ENCODE measurements at places on chromosomes 12 and 14.

DNA sequence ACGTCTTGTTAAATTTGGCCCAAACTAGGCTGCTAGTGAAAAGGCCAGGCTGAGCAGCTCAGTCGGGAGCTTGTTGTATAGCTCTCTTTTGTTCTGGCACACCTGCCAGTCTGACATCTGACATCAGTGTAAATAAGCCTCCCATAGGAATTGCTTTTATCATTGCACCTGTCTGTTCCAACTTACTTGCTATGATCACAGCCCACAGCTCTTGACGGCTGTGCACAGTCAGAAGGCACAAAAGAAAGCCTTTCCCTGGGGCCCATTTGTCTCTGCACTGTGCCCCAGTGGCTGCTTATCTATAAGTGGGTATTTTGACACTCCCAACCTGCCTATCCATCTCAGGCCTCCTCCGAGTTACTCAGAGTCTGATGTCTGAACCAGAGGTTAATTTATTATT is 324.5 kb downstream of the NUAK1 start:
- DNase-seq: no peak

GRCh38 chr12:31267966-31268365 is 58.0 kb downstream of the SINHCAF start:
- DNase-seq: no peak

DNA sequence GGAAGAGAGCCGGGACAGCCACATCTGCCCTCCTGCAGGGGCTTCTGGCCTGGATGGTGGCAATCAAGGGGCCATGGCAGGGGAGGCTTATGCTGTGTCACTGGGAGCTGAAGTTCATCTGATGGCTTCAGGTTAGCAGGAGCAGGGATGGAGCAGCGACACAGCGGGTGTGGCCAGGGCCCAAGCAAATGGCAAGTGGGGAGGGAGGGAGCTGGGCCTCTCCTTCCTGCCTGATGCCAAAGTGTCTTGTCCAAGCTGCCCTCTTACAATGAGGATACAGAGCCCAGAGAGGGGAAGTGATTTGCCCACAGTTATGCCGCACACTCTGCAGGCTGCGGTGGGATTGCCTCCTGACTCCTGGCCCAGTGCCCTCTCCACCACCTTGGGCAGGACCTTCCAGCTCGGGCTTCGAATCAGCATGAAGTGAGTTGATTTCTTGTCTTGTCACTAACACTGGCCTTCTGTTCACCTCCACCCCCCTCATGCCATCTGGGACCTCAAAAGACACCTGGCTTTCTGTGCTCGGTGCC is 51.3 kb downstream of the IQSEC3 start:
- DNase-seq: no peak

DNA sequence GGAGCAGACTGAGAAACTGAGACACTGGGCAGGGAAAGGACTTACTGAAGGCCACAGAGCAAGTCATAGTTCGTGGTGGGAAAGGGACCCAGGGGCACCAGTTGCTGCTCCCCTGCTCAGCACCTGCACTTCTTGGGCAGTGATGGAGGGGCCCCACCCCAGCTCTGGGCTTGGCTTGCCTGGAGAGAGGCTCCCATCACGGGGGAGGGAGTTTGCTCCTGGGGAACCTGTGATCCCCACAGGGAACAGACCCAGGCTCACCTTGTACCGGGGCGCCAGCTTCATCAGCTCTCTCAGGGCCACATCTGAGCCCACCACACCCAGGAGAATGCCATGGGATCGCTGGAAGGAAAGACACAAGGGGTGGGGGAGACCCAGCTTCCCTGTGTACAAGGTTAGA is 39.8 kb downstream of the CACNA2D4 start:
- DNase-seq: no peak

- DNase-seq: no peak
Observed at GRCh38 chr12:64085996-64086395, 136.1 kb downstream of the KICS2 start.

- DNase-seq: no peak
Observed at GRCh38 chr12:49865109-49865781, 22.3 kb upstream of the BCDIN3D start.

DNA sequence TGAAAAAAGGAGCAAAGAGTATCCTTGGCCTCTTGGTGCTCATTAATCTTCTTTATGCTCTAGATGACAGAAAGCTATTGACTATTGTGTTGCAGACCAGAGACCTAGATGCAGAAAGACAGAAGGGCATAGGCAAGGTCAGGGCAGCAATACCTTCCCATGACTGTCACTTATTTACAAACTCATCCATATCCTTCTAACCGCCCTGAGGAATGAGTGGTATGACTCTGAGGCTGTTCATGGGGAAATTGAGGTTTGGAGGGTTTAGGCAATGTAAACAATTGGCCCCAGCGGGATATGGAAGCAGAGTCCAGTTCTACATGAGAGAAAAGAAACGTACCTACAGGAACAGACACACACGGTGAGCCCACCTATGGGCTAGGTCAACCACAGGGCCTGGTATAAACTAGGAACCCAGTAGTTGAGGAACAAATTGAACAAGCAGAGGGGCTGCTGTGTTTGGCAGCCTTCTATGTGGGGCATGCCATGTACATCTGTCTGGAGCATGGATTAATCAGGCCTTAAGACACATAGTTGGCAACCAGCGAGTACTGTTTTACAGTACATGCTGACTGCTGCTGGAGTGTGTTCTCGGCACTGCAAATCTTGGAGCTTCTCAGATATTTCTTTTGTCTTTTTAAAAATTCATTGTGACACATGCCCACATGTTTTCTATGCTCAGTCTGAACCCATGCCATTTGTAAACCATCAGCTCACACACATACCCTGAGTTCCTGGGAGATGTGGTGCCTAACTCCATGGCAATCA is 159.7 kb upstream of the NTF3 start:
- no peak for DNase-seq

DNA sequence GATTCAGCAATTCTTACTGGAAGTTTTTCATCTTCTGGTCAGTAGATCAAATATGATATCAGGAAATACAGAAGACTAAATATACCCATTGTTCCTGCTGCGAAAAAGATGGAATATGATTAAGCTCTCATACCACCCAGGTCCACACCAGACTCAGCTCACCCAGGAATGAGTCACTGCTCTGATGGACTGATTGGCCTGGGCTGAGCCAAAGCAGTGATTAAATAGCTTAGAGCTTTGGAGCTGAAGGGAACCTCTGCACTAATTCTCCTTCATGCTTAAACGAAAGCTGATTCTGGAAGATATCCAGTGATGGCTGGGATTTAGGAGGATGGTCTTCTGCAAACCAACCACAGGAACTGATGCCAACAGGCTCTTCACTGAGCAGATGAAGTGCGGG is 62.0 kb upstream of the SYT1 start:
- DNase-seq: peak; percentile 4

GRCh38 chr12:34400986-34401658 is 378.8 kb downstream of the ALG10 start:
- no peak for DNase-seq

DNA sequence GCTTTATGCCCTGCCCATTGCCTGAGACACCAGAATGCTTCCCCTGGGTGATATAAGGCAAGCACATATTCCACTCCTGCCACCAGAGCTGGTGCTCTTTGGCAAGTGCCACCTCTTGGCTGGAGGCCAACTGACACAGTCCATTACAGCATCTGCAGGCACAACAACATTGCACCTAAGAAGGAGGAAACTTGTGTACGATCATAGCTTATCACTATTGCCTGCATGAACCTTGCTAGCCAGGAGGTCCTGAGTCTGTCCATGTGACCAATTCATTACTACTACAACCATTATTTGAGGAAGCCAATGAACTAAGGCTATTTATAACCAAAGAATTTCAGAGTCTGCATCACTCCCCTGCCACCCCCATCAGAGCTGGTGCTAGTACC is 119.8 kb upstream of the SCAF11 start:
- DNase-seq: no peak

- no peak for DNase-seq
Observed at GRCh38 chr14:22047115-22047514, 373.5 kb upstream of the OR4E1 start.

GRCh38 chr14:104107101-104107581 is 21.6 kb downstream of the ASPG start:
- no peak for DNase-seq

GRCh38 chr12:80356097-80356496 is 87.9 kb upstream of the PTPRQ start:
- DNase-seq: no peak

DNA sequence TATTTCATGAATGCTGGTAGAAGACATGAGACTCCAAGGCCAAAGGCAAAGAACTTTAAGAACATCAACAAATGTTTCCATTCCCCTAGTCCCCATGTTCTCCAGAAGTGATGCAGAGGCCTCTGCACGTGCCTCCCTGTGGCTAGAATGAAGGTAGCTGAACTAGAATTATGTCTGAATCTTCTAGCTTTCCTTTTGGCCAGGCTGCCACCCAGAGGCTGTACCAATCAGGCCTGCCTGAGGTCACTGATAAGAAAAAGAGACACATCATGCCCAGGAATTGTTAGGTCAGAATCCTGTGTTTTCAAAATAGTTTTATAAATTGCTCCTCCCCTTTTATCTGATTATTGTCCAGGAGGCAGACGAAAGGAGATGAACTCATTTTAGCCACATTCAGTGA is 188.0 kb upstream of the SLC16A7 start:
- no peak for DNase-seq

DNA sequence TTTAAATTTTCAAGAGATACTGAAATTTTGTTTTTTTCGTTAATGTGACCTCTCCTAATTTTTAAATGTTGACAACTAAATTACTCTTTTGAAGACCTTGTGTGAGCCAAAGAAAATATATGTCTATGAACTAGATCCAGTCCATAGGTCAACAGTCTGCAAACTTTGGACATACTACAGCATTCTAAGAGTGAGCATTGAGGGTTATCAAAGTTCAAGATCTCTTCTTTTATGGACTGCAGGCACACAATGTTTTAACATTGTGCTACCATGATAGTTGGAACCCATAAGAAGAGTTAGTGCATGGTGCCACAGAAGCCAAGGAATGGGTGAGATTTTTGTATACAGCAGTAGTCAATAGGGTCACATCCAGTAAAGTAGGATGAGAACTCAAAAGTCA is 43.0 kb upstream of the ACSS3 start:
- no peak for DNase-seq

DNA sequence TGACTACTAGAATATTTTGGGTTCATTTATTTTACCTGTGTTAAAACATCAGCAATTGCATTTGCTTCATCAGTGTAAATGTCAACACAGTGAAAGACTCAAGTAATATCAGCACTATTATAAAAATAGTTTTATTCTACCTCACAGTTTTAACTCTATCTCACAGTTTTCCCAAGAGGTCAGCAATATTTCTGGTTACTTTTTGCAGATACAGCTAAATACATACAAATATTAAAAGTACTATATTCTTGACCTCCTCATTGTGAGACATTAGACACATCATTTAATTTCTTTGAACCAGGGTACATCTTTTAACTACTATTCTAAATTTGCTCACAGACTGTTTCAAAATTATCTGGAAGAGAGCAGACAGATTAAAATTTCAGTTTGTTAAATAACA is 321.7 kb upstream of the OR4E1 start:
- no peak for DNase-seq

GRCh38 chr12:49909826-49910225 is 6.1 kb upstream of the FAIM2 start:
- no peak for DNase-seq

DNA sequence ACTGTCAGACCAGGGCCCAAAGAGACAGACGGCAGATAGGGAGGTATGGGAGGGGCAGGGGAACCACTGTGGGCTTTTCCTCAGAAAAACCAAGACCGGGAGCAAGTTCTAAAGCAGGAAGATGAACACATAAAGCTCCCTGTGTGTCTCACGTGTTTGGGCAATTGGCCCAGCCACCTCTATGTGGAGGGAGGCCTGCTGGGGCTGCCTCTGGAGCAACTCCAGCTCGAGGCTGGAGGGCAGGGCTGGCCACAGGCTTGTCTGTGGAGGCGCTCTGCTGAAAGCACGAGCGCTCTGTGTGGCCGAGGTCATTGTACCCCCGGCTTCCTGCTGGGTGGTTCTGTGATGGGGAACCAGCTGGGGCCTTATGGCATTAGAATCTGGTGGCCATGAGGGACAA is 36.4 kb downstream of the TRAFD1 start:
- no peak for DNase-seq

GRCh38 chr12:21972055-21972454 is 30.8 kb upstream of the ABCC9 start:
- no peak for DNase-seq

- no peak for DNase-seq
Observed at GRCh38 chr12:21434699-21435098, 2.8 kb upstream of the PYROXD1 start.

DNA sequence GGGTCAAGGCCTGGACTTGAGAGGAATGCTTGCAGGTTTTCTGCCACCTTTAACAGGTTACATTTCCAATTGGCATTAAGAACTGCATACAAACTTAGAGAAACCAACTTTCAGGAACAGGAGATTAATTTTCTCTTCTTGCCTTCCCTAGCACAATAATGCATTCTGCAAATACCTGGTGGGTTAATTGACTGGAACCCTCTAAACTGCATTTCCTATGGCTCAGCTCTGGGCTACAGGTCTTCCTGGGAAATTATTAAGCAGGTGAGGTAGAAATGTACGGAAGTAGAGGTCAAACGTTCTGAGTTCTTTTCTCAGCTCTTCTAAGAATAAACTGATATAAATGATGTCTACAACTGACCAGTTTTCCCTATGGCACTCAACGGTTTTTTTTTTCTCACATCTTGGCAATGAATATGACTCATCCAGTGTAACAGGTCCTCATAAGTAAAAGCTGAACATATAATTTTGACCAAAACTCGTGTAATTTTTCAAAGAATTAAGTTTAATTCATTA is 144.9 kb upstream of the PELI2 start:
- DNase-seq: no peak

DNA sequence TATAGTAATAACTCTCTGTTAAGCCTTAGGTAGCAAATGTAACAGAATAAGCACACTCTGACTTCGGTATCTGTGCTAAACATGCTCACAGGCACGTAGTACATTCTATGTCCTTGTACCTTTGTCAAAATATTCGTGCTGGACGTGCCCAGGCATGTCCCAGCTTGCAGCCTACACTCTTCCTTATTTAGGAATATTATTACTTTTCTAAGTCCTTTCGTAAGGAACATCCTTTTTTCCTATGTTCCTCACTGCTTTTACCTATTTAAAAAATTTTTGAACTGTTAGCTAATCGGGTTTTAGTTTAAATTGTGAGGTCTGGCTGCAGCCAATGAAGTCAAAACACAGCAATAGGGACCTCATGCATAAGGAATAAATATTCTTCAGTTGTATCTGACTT is 24.1 kb upstream of the UBC start:
- DNase-seq: peak; percentile 43

DNA sequence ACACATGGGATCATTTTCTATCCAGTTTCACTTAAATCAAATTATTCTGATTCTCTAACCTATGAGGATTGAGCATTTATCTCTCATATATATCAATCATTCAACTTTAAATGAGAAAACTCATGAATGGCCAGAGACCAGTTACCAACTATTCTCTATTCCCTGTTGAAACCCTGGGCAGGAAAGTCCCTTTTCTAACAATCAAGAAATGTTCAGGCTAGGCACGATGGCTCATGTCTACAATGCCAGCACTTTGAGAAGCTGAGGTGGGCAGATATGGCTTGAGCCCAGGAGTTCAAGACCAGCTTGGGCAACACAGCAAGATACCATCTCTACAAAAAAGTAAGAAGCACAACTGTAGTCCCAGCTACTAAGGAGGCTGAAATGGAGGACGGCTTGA is 18.0 kb downstream of the FMNL3 start:
- no peak for DNase-seq

GRCh38 chr12:19322376-19322775 is 116.9 kb upstream of the AEBP2 start:
- DNase-seq: no peak

Measured in fibroblast of skin of left biceps (primary cell).